ENCODE measurements at places on chromosomes 16 and 17. TPM values are rescaled to one million over a fixed set of nuclear protein-coding genes. Genes with fewer than 3 reads are reported as not detected.

GRCh38 chr16:4016658-4017057, 99.6 kb downstream of the ADCY9 start:
- H3K36me3 ChIP-seq = peaks cover 2% of the 10 kb centered on the region
- no peak for DNase-seq
- H3K4me1 ChIP-seq = peaks cover 3% of the 10 kb centered on the region
- no peaks in the 10 kb centered on the region for H3K27me3 ChIP-seq

- H3K4me3 ChIP-seq = no peak overlapping the region
- H3K27me3 ChIP-seq = no peaks in the 10 kb centered on the region
- no peak overlapping the region for H3K27ac ChIP-seq
- H3K4me1 ChIP-seq = no peaks in the 10 kb centered on the region
- no peak for DNase-seq
Observed at GRCh38 chr17:55301521-55302406, 37.0 kb downstream of the HLF start.

DNA sequence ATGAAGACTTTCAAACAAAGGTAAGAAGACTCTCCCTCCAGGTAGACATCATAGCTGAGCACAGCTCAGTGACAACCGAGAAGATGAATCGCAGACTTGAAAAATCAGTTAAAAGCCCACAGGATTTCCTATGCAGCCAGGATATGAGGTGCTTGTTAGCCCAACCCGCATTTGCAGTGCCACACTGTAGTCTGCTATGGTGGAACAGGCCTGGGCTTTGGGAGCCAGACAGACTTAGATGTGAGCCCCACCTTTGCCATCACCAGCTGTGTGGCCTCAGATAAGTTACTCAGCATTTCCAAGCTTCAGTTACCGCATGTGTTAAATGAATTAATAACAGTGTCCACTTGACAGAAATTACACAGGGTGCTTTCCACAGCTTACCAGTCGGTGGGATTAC, 204.4 kb upstream of the HS3ST3A1 start:
- H3K27me3 ChIP-seq = no peaks in the 10 kb centered on the region
- H3K27ac ChIP-seq = no peak overlapping the region
- H3K4me1 ChIP-seq = peaks cover 3% of the 10 kb centered on the region
- peaks cover 6% of the 10 kb centered on the region for H3K36me3 ChIP-seq
- DNase-seq = no peak

Gene RNF40
- 95.2 TPM for total RNA-seq

Gene ZFP3
- 2.3 TPM for total RNA-seq

DNA sequence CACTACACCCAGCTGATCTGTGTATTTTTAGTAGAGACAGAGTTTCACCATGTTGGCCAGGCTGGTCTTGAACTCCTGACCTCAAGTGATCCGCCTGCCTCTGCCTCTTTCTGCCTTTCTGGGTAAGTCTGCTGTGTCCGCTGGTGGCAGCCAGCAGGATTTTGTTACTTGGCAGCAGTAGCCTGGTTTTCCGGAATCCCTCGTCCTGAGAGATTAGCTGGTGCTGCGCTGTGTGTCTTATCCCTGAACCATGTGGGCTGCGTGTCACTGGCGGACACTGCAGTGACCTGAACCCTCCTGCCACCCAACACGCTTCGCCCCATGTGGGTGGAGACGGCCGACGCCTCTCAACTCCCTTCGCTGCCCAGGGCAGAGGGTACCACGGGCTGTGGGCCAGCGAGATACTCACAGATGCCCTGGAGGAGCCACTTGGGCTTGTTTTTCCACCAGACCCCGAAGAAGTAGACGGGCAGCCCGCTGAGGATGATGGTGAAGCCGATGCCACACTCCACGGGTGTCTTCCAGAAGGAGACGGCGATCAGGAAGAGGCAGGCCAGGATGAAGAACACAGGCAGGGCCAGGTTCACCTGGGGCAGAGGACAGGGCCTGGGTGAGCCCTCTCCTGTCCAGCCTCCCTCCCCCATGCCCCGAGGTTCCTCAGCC, 35.2 kb downstream of the SLC7A5 start:
- peaks cover 25% of the 10 kb centered on the region for H3K36me3 ChIP-seq
- H3K27me3 ChIP-seq = peaks cover 3% of the 10 kb centered on the region
- no peak for DNase-seq

- DNase-seq = no peak
- no peak overlapping the region for H3K4me3 ChIP-seq
- peaks cover 9% of the 10 kb centered on the region for H3K4me1 ChIP-seq
Observed at GRCh38 chr16:30519120-30520049, 7.0 kb downstream of the ZNF768 start.

Gene GRAP
- 14.8 TPM for total RNA-seq

DNA sequence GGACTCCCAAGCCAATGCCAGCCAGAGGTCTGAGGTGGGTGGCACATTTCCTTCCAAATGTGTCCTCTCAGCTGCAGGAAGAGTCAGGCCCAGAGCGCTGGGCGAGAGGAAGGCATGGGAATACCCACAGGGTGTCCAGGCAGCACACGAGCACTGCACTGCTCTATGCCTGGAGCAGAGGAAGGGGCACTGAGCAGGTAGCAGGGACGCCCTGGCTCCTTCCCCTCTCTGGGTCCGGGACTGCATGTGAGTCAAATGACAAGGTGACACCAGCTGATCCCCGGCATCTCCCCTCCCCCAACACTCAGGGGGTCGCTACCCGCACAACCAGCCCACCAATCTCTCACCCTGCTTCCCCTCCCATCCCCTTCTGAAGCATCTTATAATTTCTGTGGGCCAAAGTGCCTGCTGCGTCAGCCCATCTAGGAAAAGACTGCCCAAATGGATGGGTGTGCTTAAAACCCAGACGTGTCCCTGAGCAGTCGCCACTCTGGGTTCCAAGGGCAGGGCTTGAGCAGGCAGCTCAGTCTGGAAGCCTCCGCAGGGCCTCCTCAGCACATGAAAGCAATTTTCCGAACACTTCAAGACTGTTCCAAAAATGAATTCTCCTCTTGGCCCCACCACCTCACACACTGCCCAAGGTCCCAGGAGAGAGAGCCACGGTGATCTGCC, 12.0 kb upstream of the BCAR1 start:
- H3K4me1 ChIP-seq = peaks cover 3% of the 10 kb centered on the region
- DNase-seq = no peak
- no peak overlapping the region for H3K4me3 ChIP-seq

DNA sequence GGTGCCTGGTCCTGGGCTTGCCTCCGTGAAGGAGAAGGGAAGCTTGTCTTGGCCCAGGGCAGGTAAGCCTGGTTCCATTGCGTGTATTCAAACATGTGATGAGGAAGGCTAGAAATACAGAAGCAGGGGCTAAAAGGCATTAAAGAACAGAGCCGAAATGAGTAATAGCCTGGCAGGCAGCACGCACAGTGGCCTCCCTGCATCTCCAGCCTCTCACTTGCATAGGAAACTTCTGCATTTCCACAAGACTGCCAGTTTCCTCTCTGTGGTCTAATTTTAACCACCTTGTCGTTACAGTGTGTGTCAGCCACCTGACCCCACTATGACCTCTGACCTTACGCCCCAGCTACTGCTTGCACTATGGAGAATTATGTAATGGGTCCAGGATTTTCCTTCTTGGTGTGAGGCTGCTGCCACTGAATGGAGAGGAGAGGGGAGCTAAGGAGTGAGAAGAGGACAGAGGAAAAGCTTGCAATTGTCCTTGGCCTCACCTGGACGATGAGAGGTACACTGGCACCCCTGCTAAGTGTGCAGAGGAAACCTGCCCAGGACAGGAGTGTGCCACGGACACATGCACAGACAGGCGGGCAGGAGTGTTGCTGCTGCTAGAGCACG, 32.8 kb downstream of the HIC1 start:
- H3K27me3 ChIP-seq = no peaks in the 10 kb centered on the region
- H3K27ac ChIP-seq = peak overlapping the region; percentile 94
- DNase-seq = peak; percentile 76

DNA sequence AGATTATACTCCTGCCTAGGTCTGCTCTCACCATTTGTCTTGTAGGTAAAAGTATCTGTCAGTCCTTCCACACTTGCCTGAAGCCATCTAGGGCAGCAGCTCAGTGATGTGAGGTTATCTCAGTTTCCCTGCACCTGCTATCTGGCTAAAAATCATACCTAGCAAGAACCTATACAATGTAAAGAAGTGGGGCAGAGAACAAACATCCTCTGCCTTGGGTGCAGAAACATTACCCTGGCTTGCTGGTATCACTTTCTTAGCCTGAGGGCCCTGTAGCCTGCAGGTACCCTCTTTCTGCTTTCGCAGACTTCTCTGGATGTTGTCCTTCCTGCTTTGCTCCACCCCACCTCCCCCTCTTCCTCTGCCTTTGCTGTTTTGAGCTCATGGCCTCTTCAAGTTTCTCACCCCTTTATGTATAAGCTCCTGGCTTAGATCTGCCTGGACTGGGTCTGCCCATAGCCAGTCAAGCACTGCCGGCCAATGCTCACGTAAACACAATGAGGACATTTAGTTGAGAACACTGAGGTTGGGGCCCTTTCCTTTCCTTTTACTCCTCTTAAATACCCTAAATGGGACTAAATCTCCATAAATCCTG, 8.7 kb upstream of the SDK2 start:
- H3K36me3 ChIP-seq = peaks cover 11% of the 10 kb centered on the region
- no peak overlapping the region for H3K4me3 ChIP-seq
- H3K27ac ChIP-seq = no peak overlapping the region
- H3K4me1 ChIP-seq = no peaks in the 10 kb centered on the region
- peaks cover under 1% of the 10 kb centered on the region for H3K27me3 ChIP-seq

DNA sequence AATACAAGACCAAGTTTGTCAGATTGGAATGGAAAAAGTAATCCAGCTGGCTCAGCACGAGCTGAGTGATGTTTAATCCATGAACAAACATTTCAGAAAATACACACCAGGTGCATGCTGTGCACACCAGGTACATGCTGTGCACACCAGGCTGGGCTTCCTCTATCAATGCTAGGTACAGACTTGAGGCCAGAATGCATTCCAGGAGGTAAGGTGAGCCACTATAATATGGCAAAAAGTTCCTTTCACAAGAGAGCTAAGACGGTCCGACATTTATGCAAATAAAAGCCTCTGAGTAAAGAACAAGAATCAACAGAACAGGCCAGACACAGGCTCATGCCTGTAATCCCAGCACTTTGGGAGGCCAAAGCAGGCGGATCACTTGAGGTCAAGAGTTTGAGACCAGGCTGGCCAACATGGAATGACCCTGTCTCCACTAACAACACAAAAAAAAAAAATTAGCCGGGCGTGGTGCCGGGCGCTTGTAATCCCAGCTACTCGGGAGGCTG, 128.2 kb downstream of the ZNF778 start:
- peaks cover 81% of the 10 kb centered on the region for H3K4me1 ChIP-seq
- H3K4me3 ChIP-seq = no peak overlapping the region
- no peaks in the 10 kb centered on the region for H3K27me3 ChIP-seq

DNA sequence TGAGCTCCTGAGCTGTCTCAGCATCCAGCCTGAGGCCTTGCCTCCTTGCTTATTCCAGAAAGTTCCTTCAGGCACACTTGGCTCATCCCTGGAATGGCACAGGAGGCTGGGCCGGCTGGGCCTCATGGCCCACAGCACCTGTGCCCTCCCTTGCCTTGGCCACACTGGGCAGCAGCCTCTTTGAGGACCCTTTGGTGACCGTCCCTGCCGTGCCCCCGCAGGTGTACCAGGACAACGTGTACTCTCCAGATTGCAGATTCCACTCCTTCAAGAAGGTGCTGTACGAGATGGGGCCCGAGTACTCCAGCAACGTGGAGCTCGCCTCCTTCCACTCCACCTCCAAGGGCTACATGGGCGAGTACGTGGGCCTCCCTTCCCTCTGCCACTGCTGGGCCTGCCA, 34.2 kb downstream of the GPT2 start:
- H3K27ac ChIP-seq = no peak overlapping the region
- no peaks in the 10 kb centered on the region for H3K4me1 ChIP-seq
- no peaks in the 10 kb centered on the region for H3K27me3 ChIP-seq
- no peak for DNase-seq

Gene RAMP2
- total RNA-seq = not detected

DNA sequence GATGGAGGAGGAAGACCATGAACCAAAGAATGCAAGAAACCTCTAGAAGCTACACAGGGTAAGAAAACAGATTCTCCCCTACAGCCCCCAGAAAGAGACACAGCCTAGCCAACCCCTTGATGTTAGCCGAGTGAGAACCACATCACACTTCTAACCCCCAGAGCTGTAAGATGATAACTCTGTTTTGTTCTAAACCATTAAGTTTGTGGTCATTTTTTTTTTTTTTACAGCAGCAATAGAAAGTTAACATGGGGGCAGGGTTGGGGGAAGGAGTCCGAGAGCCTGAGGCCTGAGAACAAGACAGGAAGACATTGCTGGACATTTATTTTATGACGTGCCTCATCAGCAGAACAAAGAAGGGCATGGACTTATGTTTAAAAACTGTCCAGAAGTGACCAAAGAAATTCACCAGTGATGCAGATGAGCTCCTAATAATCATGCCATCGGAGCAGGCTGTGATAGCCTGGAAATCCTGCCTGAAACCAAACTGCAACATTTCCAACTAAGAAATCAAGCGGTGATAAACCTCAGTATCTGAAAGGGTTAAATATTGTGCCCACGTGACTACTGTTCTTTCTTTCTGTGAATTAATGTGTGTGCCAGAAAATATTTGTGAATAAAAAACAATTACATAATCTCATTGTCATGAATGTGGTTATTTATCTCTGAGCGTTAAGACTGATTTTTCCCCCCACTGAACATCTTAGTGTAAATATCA, 1.1 kb downstream of the ABCA9 start:
- H3K4me1 ChIP-seq = no peaks in the 10 kb centered on the region
- peaks cover 7% of the 10 kb centered on the region for H3K27me3 ChIP-seq
- H3K4me3 ChIP-seq = no peak overlapping the region
- no peak overlapping the region for H3K27ac ChIP-seq

- H3K4me3 ChIP-seq = no peak overlapping the region
- H3K27ac ChIP-seq = no peak overlapping the region
- peaks cover 6% of the 10 kb centered on the region for H3K36me3 ChIP-seq
Observed at GRCh38 chr16:30088832-30089624, 2.7 kb downstream of the TBX6 start.

DNA sequence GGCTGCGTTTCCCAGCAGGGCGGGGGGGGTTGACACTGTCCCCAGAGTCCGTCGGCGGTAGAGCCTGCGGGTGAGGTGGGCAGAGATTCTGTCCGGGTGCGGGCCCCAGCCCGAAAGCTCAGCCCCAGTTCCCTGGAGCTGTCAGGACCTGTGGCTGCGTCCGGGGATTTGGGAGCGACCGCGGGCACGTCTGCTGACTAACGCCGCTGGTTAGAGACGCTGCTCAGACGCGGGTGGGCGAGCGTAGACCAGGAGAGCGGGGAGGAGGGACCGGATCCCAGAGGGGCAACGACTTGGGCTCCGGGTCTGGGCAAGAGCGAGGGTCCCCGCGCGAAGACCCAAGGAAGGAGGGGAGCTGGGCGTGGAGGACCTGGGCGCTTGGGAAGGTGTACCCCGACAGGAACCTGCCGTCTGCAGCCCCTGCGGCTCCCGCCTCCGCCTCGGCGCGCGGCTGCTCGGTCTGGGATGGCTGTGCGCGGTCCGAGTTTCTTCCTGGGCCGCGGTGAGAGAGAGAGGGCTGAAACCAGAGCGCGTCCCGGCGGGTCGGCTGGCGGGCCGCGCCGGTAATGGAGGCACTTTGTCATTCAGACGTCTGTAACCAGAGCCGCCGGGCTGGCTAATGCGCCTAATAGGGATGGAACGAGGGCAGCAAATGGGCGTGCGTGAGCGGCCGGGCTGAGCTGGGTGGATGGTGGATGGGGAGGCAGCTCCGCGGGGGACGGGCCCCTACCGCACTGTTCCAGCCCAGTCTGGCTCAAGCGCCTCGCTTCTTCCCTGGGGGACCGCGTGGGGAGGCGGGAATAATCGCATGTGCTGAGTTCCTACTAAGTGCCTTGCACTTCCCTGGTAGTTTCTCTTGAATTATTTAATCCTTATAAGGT, 2.3 kb downstream of the NGFR start:
- H3K36me3 ChIP-seq = no peaks in the 10 kb centered on the region
- peaks cover 76% of the 10 kb centered on the region for H3K27me3 ChIP-seq
- peak; percentile 9 for DNase-seq
- H3K27ac ChIP-seq = no peak overlapping the region
- H3K4me1 ChIP-seq = peaks cover 10% of the 10 kb centered on the region

Data from activated naive CD8-positive, alpha-beta T cell treated with anti-CD3 and anti-CD28 coated beads for 36 hours (primary cell).